Fibroblast of pulmonary artery (primary cell): ENCODE measurements at places on chromosomes 4 and X.
A peak's percentile ranks its signal among the peaks of the same experiment; 100 is the strongest.

- DNase-seq = no peak
Measured at GRCh38 chr4:86981789-86982188, 47.0 kb downstream of the AFF1 start.

DNA sequence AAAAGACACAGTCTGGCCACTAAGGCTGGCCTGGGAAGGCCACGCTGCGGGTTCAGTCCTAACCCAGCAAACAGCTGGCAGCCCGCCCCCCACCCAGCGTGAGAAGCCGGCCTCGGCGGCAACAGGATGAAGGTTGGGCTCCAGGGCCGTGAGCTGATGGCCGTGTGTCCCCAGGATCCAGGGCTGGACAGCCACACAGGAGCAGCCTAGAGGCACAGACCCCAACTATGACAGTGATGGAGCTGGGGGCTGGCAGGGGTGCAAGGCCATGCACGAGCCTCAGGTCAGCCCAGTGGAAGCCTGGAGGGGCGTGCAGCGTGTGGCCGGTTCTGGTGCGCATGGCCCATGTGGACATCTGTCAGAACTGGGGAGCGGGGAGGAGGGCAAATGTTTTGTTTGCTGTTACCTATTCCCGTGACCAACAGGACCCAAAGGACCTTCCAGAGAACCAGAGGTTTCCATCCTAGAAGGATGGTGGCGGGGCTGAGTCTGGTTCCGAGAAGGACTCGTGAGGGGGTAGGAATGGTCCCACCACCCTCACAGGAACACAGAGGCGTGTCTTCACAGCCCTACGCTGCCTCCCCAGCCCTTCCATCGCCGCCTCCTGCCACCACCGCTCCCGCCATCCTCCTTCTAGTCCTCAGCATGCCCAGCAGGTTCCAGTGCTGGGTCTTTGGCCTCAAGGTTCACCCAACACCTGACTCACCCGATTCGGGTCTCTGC is 46.5 kb downstream of the ZFYVE28 start:
- DNase-seq = no peak

- DNase-seq = no peak
Measured at GRCh38 chr4:92035666-92036065, 268.1 kb upstream of the GRID2 start.

DNA sequence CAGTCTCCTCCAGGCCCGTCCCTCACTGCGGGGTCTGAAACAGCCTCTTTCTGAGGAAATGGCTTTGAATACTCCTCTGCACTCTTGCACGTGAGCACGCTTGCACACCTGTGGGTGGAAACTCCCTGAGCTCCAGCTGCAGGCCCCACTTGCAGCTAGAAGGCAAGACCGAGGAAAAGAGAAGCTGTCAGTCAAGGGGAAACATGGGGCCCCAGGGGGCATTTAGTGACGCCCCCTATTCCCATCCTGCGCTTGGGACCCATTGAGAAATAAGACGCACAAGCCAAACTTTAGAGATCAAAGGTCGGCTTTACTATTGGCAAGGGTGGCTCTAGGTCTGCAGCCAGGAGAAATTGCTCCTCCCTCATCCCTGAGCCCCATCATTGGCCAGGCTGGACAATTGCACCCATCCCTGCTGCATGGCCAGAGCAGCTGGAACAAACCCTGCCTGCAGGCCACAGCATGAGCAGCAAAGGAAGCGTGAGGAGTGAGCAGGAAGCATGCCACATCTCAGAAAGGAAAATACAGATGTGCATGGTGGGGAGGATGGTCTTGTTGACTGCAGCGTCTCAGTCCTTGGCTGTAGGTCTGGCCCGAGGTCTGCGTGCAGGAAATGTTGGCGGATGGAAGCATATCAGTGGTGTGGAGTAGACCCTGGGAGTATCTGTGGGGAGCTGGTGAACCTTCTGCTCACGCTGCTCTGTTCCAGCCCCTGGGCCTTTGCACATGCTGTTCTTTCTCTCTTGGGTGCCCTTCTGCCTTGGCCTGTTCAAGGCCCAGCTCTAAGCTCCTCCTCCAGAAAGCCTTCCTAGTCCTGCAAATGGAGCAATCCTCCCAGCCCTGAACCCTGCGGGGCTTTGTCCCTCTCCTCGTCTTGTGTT is 93.9 kb downstream of the PSAPL1 start:
- DNase-seq = no peak

DNA sequence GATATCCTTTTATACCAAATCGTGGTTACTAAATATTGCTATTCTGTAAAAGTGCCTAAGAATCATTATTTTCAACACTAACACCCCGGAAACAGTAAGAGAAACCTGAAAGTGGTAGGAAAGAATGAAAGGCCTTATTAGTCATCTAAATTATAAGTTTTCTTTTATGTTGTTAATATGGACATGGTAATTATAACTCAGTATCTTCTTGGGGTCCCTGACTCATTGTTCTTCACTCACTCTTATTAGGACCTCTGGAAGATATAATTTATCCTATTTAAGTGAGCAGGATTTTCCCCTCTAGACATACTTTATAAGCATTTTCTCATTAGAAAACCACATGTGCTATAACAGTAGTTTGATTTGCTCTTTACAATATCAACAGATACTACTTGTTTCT is 51.0 kb downstream of the SMARCA5 start:
- DNase-seq = no peak

GRCh38 chr4:23290656-23291055 is 597.9 kb downstream of the GBA3 start:
- peak; percentile 61 for DNase-seq

- DNase-seq = no peak
Measured at GRCh38 chrX:18173494-18174180, 47.0 kb downstream of the BEND2 start.

GRCh38 chr4:158371158-158371557 is 150.5 kb upstream of the RXFP1 start:
- DNase-seq = peak; percentile 75

- no peak for DNase-seq
Measured at GRCh38 chrX:39749135-39749534, 348.6 kb downstream of the BCOR start.

- DNase-seq = no peak
Measured at GRCh38 chr4:25090516-25090915, 59.8 kb upstream of the LGI2 start.

DNA sequence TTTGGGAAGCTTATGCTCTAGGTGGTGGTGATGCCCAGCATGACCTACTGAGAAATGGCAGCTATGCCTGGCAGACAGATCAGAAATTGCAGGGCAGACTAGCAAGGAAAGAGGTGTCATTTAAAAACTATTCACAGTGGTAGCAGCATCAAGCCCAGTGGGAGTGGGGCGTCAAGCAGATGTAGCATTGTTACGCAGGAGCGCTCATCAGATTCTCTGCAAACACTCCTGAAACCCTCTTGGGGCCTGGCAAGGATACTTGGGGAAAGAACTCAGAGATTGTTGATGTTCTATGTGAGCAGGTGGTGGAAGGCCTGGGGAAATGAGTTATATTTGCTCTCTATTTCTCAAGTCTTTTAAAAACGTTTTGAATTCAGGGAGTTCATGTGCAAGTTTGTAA is 437.6 kb downstream of the RAPGEF2 start:
- DNase-seq = no peak

- no peak for DNase-seq
Measured at GRCh38 chr4:81802285-81802846, 330.7 kb upstream of the RASGEF1B start.

GRCh38 chr4:38313999-38314561 is 349.9 kb upstream of the KLF3 start:
- peak; percentile 68 for DNase-seq

- DNase-seq = no peak
Measured at GRCh38 chr4:129438456-129438981, 342.6 kb downstream of the C4orf33 start.

GRCh38 chrX:153735274-153735673 is 10.6 kb downstream of the ABCD1 start:
- DNase-seq = no peak

DNA sequence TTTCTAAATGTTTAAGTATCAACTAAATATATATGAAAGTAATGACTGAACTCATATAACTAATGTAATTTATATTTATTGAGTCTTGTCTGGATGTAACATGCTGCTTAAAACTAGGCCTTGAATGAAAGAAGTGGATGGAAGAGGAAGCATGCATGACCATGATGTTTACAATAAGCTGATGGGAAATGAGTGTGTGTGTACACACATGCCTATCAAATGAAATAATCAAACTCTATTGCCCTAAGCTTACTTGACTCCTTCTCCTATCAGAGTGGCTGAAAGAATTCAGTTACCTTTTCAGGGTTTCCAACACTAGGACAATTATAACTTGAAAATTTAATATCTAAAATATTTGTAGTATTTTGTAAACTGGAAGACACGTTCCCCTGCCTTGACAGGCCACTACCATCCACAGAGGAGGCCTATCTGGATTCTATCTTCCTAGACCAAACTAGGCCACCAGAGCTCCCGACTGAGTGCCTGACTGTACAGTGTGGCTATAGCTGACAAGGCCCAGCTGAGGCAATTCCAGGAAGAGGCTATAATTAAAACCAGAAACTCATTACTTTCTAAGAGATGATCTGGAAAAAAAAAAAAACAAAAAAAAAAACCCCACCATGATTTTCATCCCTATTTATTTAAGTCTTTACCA is 7.6 kb downstream of the ARSJ start:
- DNase-seq = no peak

- DNase-seq = no peak
Measured at GRCh38 chr4:681736-682451, 7.1 kb downstream of the SLC49A3 start.

DNA sequence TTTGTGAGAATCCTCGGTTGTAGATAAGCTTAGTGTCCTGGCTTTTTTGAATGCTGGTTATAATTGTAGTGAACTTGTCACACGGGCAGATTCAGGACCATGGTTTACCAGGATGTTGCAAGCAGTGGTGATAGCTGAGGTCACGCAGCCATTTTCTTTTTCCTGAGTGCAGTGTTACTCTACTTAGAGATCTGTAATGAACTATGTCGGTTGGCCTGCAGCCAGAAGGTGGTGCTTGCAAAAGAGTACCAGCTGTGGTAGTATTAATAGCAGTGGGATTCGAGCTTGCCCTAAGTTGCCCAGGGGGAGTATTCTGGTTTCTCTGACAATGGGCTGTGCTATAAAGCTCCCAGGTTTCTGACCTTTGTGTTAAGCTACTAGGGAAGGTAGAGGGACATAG is 368.9 kb downstream of the SLITRK2 start:
- no peak for DNase-seq

DNA sequence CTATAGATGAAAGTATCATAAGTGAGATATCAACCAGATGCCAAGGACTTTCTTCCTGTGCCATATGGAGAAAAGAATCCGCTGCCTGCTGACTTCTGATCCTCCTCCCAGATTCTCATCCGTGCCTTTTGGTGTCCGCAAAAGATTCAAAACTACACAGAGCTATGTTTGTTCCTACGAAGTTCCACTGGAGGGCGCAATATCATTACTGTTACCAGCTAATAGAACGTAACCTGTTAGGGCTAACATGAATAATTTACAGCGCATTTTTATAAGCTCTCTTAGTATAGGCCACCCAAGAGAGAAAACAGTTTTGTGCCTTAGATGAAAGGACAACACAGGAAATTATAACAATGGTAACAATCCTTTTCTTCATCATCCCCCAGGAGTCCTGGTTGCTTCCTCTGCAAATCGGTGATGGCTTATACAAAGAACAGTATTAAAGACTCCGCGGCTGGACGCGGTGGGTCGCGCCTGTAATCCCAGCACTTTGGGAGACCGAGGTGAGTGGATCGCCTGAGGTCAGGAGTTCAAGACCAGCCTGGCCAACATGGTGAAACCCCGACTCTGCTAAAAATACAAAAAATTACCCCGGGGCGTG is 22.8 kb upstream of the CENPVL3 start:
- peak; percentile 72 for DNase-seq

GRCh38 chr4:158676076-158676475 is 4.0 kb downstream of the ETFDH start:
- no peak for DNase-seq

DNA sequence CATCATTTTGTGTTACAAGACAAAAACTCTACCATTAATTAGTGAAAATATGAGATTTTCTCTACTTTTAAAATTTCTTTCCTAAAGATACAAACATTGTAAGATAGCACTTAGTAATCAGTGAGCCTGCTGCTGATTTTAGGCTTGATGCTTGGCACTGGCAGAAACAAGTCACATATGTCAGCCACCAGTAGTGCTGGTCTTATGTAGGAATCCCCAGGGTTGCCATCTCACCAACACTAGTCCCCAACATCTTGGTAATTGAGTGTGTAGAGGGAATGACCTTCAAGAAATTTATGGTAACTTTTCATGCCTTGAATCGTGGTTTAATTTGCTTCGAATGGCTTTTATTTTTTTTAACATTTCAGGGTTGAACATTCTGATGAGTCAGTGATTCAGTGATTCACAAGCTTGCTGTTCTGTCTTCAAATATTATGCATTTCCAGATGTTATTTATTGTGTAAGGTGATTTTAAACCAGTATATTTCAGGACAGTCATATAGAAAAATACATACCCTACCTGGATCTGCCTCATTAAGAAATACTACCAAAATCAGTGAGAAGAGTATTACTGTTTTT is 11.9 kb downstream of the EXOC1 start:
- DNase-seq = peak; percentile 53
